ENCODE measurements at places on chromosomes 11 and 22.
A peak's percentile ranks its signal among the peaks of the same experiment; 100 is the strongest.

GRCh38 chr11:134509381-134510232, 97.6 kb upstream of the B3GAT1 start:
- DNase-seq: no peak

DNA sequence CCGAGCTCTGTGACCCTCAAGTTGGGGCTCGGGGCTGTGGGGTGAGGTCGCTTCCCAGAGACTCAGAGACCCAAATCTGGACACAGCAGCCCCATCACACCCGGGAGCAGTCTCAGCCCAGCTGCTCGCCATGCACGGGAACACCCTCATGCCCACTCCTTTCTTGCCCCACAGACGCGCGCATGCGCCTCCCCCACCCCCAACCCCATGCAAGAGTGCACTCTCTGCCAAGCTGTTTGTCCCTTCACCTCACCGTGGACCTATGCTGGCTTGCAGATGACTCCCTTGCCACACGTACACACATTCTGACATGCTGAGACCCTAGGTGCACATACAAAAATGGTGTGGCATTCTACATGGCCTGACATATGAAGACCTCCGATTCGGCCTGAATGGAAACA, 478 bp upstream of the CD248 start:
- no peak for DNase-seq

GRCh38 chr11:77874206-77874605, 53.3 kb downstream of the AAMDC start:
- DNase-seq: no peak

GRCh38 chr11:72522186-72522585, 87.9 kb upstream of the CLPB start:
- DNase-seq: no peak

DNA sequence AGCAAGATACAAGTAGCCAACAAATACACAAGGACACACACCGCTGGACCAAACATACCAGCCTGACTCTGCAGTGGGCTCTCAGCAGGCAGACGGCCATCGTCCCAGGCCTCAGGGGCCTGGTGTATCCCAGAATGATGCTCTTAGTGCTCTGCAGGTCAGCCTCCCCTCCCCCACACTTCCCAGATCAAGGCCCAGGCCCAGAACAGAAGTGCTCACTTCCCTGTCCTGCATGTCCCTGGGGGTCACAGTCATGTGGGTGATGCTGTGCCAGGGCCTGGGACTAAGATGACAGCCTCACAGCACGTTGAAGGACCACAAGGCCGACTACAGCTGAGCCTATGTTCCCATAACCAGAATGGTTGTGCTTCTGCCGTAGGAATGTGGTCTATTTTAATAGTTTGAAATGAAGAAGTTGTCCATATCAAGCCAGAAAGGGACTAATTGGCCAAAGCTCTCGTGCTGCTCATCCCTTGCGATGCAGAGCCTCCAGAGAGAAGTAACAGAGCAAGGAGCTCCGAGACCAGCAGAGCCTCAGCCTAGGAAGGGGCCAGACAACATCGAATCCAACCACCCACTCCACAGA, 48.6 kb downstream of the GAB4 start:
- DNase-seq: no peak

GRCh38 chr22:37621352-37621860, 12.8 kb downstream of the GGA1 start:
- no peak for DNase-seq

- no peak for DNase-seq
Observed at GRCh38 chr22:46280999-46281623, 13.3 kb downstream of the TTC38 start.

- DNase-seq: no peak
Observed at GRCh38 chr11:95716266-95716665, 73.3 kb downstream of the FAM76B start.

GRCh38 chr11:83310718-83311117, 24.6 kb upstream of the CCDC90B start:
- DNase-seq: no peak

DNA sequence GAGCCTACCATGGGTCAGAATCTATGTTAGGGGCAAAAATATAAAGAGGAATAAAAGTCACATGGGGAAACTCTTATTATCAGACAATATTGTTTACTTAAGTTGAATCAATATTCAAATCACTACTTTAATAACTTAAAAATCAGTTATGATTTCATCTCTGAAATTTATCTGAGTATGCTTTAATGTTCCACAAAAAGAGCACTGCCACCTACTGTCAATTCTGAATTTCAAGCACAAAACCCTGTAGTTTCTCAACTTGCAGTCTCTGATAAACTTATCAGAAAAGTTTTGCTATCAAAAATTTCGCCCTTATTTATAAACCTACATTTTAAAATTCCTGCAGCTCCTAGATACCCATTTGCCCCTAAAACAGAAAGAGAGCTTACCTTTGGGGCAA, 47.3 kb downstream of the RDX start:
- DNase-seq: no peak

GRCh38 chr11:2389377-2390026, 11.0 kb upstream of the TSSC4 start:
- no peak for DNase-seq

DNA sequence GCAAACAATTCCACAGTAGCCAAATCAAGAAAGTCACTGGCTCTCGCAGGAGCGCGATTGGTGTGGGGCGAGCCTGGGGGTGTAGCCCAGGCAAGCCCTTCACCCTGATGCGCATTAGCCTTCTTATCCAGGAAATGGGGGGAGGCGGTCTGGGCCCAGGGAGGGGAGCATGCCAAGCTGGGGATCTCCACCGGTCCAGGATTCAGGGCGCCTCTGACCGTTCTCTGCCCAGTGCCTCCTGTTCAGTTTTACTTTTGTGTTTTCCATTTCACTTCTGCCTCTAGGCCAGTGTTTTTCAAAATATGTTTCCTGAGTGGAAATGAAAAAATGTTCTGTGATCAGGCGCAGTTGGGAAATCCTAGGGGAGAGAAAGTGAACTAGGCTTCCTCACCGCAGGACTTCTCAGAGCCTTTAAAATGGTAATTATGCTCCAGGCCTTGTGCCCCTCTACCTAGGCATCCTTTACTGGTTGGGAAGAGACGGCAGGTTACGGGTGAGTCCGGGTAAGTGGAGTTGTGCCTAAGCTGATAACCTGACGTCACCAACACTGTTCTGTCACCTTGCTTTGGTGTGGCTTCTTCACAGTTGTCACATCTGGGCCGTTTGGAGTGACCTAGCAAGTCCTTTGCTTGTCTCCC, 18.4 kb downstream of the LRP5 start:
- no peak for DNase-seq

GRCh38 chr11:26522912-26523610, 49.0 kb downstream of the MUC15 start:
- peak; percentile 1 for DNase-seq

- no peak for DNase-seq
Observed at GRCh38 chr22:37807410-37808293, at the start of gene GCAT. TSS of gene GCAT (plus strand) at chr22:37807934. CDS start at chr22:37807968, 34 bp downstream.

- no peak for DNase-seq
Observed at GRCh38 chr11:102610200-102610599, 14.9 kb downstream of the MMP20 start.

- DNase-seq: no peak
Observed at GRCh38 chr11:109088086-109088485, 333.9 kb upstream of the C11orf87 start.

GRCh38 chr11:76329983-76330382, 50.9 kb downstream of the THAP12 start:
- no peak for DNase-seq

GRCh38 chr11:111447112-111447471, 65.1 kb downstream of the BTG4 start:
- no peak for DNase-seq

DNA sequence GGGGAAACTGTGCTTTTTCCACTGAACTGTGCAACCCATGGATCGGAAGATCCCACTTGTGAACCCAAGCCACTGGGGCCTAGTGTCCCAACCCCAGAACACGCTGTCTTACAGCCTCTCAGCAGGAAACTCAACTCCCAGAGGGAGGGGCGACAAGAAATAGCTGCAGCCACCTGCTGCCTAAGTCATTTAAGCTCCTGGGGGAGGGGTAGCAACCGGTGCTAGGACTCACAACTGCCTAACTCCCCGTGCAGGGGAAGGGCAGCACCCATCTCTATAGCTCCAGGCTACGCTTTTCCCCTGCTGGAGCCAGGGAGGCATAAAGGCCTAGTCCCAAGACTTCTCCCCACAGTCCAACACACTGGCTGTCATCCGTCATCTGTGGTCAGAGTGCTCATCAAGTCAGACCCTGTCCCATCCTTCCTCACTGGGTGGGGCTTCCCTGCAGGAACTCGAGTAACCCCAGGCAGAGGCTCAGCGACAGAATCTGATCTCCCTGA, 363.0 kb downstream of the LUZP2 start:
- DNase-seq: no peak

GRCh38 chr22:37300551-37301017, 18.3 kb downstream of the CYTH4 start:
- no peak for DNase-seq

DNA sequence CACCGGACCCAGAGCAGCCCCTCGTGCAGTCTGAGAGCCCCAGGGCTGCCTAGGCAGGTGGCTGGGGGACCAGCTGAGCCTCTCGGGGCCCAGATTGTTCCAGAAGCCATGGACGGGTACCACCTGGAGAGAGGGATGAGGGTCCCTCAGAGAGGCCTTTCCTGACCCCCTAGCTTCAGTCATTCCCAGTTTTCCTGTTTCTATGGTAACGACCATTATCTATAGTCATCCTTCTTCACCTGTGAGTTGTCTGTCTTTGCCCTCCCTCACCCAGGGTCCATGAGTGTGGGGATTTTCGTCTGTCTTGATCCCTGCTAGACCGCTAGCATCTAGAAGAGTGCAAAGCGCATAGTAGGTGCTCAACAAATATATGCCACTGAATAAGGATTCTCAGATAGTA, 76.3 kb upstream of the TCF20 start:
- no peak for DNase-seq

GRCh38 chr11:1970956-1971355, 23.8 kb downstream of the MRPL23 start:
- no peak for DNase-seq

DNA sequence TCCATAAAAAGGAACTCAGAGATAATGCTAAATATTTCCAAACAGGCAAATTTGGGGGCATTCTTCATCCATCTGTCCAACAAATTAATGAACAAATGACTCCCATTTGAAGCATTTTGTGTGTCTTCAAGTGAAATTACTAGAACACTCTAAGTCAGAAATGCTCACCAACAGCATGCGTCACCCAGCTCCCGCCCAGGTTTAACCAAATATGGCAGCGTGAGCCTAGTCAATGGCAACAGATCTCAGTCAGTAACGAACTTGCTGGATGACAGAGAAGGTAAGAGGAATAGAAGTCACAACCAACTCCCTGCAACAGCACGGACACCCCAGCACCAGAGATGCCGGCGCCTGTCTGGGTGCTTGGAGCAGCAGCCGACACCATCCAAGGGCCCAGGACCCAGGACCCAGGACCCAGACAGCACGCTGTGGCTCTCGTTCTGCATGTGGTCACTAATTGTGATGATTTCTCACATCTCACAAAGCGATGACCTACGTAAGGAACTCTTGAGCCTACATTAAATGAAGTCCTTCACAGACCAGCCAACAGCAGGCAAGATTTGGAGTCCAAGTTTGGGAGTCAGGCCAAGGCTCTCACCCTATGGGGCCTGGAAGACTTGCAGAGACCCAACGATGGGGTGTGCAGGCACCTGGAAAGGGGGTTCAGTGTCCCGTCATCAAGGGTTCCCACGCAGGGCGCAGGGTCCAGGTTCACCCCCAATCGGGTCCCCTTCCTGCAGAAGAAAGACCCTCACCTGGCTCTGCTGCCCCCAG, 556.9 kb downstream of the BRD1 start:
- DNase-seq: no peak

GRCh38 chr11:110828086-110828485, 115.8 kb upstream of the ARHGAP20 start:
- DNase-seq: no peak

GRCh38 chr11:119427279-119427678, 4.3 kb upstream of the THY1 start:
- DNase-seq: no peak

- no peak for DNase-seq
Observed at GRCh38 chr22:38727123-38727522, 21.4 kb downstream of the GTPBP1 start.

GRCh38 chr22:46070215-46070802, 80.0 kb upstream of the PPARA start:
- DNase-seq: no peak

DNA sequence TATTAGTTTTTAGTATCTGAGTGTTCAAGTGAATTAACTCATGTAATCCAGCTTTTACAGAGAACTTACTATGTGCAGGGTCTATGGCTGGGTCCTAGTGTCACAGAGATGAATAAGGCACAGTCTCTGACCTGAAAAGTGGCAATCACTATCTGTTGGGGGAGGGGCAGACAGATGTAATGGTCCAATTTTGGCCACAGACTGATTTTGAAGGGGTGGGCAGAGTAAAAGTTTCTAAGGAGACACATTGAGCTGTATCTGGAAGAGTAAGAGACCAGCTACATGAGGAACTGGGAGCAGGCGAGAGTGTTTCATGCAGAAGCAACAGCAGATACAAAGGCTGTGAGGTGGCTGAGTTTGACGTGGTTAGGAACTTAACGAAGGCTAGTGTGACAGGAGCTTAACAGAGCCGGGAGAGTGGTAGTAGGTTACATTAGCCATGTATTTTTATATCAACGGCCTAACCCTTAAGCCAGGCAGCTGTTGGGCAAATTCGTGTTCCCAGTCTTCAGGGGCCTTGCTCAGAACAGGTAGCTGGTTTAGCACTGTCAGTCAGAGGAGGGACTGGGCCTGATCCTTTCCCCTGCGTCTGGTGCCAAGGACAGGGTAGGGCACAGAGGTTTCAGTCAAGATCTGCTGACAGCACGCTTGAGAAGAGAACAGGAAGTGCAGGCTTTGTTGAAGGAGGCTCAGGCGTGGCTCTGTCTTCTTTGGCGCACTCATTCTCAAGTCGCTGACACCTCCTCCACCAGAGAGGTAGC, 1.4 kb upstream of the STIM1 start:
- no peak for DNase-seq

GRCh38 chr11:11011617-11012016, 153.8 kb upstream of the ZBED5 start:
- no peak for DNase-seq

DNA sequence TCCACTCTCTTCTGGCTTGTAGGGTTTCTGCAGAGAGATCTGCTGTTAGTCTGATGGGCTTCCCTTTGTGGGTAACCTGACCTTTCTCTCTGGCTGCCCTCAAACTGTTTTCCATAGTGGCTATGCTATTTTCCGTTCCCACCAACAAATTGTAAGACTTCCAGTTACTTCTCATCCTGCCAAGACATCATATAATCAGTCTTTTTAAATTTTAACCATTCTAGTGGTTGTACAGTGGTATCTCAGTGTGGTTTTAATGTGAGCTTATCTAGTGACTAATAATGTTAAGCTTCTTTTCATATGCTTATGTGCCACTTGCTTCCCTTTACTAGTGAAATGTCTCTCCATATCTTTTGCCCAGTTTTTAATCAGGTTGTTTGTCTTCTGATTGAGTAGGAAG, 13.6 kb upstream of the TRIM29 start:
- DNase-seq: no peak

DNA sequence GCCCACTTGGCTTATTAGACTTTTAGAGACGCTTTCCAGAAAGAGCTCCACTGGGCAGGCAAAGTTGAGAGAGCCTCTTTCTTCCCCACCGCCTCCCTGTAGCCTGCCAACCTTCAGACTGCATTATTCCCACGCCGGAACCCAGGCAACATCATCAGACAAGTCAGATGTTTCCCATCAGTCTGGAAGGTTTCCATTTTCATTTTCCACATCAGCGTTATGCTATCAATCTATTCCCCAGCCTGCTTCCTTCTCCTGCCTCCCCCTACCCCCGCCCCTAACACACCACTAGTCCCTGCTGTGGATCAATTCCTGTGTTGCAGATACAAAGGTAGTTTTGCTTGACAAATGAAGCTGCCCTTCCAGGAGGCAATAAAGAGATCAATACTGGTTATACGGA, 184.8 kb downstream of the DSCAML1 start:
- DNase-seq: no peak

- DNase-seq: no peak
Observed at GRCh38 chr22:26777156-26777801, 119.9 kb downstream of the MIAT start.
